ENCODE measurements at places on chromosomes 16 and 17.
A peak's percentile ranks its signal among the peaks of the same experiment; 100 is the strongest.

DNA sequence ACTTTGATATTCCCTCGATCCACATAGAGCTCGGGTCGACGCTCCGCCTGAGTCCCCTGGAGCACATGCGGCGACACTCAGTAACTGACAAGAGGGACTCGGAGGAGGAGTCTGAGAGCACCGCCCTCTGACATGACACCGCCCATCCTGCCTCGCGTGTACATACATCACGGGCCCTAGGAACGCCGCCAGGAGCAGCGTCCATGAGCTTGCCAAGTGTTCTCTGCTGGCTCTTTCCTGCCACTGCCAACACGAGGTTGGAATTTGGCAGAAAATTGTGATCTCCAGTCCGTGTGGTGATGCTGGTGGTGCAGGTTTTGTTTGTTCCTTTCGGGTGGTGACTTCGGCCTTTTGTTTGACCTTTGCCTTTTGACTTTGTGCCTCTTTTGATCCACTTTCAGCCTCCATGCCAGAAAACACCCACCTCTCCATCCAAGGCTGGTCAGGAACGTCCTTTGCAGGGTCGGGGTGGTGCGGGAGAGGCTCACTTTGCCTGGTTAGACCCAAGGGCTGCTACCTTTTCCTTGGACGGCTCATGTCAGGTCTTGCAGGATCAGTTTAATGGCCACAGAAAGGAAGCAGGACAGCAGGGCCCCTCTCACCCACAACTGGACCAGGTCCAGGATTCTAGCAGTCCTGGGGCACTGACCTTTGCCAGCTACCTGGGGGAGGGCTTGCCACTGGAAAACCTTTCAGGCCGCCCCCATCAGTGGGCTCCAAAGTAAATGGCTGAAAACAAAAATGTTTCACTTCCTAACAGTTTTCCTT lies 27.6 kb downstream of the ELAC2 start:
- no peak for DNase-seq

DNA sequence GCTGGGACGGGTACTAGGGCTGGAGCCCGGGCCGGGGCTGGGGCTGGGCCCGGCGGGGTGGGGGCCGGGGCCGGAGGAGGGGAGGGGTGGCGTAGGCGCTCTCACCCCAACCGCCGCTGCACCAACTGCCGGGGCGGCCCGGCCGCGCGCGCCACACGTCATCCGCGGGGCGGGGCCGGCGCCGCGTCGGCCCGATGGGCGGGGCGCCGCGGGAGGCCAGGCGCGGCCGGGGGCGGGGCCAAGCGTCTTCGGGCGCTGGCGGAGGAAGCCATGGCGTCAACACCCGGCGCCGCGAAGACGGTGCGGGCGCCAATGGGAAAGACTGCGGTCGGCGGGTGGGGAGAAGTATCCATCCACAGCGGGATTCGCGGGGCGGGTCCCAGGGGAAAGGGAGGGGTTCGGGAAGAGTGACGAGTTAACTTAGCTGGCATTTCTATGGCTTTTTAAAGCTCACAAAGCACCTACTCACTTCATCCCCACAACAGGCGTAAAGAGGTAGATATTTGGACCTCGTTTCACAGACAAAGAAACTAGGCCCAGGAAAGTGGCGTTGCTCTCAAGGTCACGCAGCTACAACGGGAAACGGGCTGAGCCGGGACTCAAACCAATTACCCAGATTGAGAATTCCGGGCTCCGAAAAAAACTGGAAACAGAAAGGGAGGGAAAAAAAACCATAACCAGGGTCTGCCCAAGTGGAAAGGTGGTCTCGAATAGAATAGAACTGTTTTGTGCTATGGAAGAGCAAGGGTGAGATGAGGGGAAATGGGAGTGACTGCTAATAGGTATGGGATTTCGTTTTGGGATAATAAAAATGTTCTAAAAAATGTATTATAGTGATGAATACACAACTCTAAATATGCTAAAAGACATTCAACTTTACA lies at the start of gene SPAG9:
Gene SPAG9 (minus strand): TSS at position 130 of the 881 bp plus-strand sequence. CDS start 212 bp downstream, outside the sequence.
- DNase-seq: peak; percentile 91

DNA sequence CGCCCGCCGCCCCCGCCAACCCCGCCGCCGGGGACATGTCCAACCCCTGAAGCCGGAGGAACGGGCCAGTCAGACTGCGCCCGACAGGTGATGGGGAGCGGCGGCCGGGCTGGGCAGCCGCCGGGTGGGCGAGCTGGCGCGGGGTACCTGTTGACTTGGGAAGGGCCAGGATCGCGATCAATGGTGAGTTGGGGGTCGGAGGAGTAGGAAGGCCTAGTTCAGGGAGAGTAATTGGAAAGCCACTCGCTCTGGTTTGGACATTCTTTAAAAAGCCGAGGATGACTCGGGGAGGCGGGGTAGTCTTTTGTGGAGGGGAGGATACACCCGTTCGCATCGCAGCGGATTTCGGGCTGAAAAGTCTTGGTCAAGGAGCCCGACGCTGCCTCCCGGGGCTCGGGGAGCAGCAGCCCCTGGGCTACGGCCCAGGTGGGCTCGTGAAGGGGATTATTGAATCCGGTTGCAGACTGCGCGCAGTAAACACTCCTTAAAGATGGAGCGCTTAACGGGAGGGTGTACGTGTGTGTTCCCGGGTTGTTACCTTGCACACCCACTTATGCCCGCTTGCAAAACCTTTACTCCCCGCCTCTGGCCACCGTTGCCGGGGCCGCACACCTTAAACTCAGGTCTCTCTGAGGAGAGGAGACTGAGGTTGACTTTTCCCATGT lies 123.8 kb downstream of the GOSR1 start:
- no peak for DNase-seq

- DNase-seq: no peak
Measured at GRCh38 chr16:26475596-26475995, 591.1 kb upstream of the C16orf82 start.

DNA sequence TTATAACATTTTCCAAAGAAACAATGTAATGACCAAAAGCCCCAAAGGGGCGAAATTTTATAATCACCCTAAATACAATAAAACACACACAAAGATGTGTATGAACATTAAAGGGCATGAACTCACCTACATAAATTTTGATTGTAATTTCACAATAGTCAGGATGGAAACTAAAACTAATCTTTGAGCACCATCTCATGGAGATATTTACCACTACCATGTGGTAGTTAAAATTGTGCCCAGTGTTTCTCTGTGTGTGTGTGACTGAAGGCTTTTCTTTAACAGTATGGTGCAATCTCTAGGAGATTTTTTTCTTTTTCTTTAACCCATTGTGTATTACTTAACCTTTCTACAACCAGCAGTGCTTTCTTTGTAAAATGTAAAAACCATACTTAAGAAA lies 19.7 kb upstream of the MEIOC start:
- DNase-seq: no peak

GRCh38 chr17:73399056-73399455 lies 87.3 kb upstream of the CDC42EP4 start:
- no peak for DNase-seq

DNA sequence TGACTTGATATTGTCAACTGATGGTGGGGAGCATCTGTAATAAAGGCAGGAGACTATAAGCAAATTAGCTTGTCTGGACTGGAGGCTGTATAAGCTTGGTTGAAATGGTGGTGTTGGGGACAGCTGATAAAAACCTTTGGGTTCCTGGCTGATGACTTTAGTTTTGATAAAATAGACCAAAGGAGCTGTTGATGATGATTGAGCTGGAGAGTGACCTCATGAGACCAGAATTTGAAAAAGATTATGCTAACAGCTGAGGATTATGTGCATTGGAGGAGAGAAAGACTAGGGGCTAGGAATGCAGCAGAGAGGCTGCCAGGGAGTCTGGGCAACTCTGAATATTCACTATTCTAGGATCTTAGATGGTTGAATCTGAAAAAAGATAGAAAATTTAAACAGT lies 8.7 kb upstream of the CDC27 start:
- DNase-seq: no peak

- DNase-seq: no peak
Measured at GRCh38 chr17:7626956-7627249, 718 bp downstream of the SAT2 start.

GRCh38 chr17:2932946-2933345 lies 130.5 kb downstream of the OR1D5 start:
- DNase-seq: no peak

GRCh38 chr17:45258981-45259380 lies 2.9 kb downstream of the SPATA32 start:
- DNase-seq: no peak

- no peak for DNase-seq
Measured at GRCh38 chr17:83174362-83175118, 95.1 kb downstream of the METRNL start.

DNA sequence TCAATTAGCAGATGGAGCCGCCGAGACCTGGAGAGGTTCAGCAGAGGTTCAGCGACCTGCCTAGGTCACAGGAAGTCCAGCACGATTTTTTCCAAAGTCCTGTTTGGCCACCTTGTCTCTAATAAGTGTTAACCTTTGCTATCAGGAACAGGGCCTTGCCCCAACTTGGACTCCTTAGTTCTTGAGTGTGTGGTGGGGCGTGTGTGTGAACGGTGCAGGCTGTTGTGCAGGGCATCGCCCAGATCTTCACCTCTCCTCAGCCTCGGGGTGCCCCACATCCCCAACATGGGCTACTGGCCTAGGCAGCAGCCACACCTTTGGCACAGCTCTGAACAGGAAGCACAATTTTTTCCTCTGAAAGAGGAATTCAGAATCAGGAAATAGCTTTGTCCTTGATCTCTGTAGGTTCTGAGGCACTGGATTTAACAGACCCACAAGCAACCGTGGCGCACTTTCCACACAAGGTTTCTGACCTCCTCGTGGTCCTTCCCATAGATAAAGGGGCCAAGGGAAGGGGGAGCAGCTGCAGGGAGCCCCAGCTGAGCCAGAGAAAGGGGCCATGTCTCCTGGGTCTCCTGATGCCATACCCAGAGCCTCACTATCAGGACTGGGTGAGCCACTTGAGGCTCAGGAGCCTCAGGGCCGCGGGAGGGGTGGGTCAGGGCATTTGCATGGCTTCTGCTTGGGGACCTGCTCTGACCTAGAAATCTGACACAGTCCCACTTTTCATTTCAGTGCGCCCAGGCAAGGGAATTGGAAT lies 10.4 kb downstream of the MPRIP start:
- DNase-seq: no peak

DNA sequence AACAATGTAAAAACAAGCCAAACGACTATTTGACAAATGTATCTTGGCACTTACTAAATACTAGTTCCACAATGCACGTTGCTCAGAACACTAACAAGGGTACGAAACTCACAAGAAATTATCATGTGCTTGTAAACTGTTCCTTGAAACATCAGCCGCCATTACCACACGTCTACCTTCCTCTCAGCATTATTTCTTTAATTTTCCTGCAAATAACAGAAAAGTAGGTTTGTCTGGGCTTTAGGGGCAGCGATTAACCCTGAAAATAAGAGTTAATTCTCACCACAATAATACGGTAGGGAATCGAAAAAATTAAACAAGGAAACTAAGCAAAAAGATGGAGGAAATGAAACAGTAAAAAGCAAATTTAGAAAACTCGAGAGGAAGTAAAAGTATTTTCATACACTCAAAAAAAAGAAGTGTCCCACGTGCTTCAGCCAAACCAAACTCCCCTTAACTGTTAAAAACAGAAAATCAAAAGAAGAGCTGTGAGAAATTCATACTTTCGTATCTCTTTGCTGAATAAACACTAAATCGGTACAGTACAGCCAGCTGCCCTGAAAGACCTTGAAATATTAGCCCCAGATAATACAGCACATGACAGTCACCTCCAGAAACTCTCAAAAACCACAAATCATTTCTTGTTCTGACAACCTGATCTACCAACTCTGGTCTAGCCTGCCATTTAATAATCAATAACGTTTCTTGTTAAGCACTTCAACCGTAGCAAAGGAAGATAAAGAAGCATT lies 1.2 kb downstream of the ARHGAP17 start:
- no peak for DNase-seq

DNA sequence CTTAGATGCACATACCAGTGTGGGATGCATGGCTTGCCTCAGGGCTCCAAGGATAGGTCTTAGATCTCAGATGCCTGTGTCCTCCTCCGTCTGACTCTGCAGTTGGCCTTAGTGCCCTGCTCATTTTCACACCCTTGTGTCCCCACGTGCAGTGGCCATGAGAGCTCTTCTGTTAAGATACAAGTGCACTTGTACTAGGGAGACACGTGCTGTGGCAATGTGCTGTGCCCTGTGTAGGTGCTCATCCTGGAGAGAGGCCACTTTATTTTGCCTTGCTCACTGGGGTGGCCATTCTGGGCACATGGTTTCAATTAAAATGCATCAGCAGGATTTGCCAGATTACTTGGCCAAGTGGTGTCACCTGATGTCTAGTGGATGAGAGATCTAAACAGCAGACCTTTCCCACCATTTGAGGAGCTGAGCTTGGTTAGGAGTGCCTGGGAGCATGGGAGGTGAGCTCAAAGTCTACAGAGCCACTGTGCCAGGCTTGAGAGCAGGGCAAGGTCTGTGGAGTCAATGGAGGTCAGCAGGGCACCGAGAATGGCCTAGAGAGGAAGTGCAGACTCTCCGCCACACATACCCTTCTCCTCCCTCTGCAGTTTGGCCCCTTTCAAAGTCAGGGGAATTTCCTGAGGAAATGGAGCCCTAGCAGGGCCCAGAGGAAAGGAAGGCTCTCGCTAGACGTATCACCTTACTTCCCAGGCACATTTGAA lies 25.2 kb upstream of the SMPD3 start:
- DNase-seq: no peak

DNA sequence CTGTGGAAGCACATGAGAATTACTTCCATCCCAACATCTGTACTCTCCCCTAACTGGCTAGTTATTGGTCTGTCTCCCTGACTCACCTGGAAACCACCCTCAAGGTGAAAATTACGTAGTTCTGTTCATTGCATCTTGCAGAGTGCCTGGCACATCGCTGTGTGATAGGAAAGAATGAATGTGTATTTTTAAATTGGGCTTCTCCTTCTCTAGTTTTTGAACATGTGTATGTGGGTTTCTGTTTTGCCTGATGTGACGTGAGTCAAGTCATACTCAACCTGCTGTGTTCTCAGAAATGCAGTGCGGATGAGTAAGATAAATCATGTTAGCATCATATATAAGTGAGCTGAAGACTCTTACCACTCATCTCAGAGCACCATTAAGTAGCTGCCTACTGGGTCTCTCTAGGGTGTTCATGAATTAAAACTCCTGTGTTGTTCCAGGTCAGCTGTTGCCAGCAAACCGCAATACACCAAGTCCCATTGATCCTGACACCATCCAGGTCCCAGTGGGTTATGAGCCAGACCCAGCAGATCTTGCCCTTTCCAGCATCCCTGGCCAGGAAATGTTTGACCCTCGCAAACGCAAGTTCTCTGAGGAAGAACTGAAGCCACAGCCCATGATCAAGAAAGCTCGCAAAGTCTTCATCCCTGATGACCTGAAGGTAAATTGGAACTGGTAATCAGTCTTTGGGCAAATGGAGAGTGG lies 50.2 kb downstream of the HLF start:
- DNase-seq: no peak

- no peak for DNase-seq
Measured at GRCh38 chr16:89018282-89019158, 41.5 kb upstream of the CBFA2T3 start.

All from GOT3 (cell line).